Upper lobe of left lung (tissue), 6 donors: ENCODE measurements at places on chromosomes 12 and 14. TPM values are rescaled to one million over a fixed set of nuclear protein-coding genes. Genes with fewer than 3 reads are reported as not detected.

NRIP2 gene
- not detected for total RNA-seq

GUCY2C gene
- not detected for total RNA-seq

ZNF740 gene
- total RNA-seq = 21.0 TPM

PPP4R4 gene
- total RNA-seq = 6.3 TPM

PRH2 gene
- total RNA-seq = not detected

IFI27 gene
- total RNA-seq = 524 TPM

REM2 gene
- 1.0 TPM for total RNA-seq

CEP128 gene
- 5.7 TPM for total RNA-seq

KRT80 gene
- total RNA-seq = 3.1 TPM

TGM1 gene
- 17.8 TPM for total RNA-seq

TAMALIN gene
- 170 TPM for total RNA-seq

SLC17A8 gene
- 0.24 TPM for total RNA-seq

GALNT9 gene
- total RNA-seq = not detected

IQSEC3 gene
- total RNA-seq = 5.9 TPM

VPS29 gene
- total RNA-seq = 90.7 TPM

EML5 gene
- 10.5 TPM for total RNA-seq

PHETA1 gene
- 20.8 TPM for total RNA-seq

HHIPL1 gene
- 0.61 TPM for total RNA-seq

ACVRL1 gene
- 260 TPM for total RNA-seq

DHH gene
- total RNA-seq = 0.76 TPM

CD4 gene
- total RNA-seq = 27.1 TPM

UBE2N gene
- 42.7 TPM for total RNA-seq

OR6C2 gene
- not detected for total RNA-seq

ZBTB42 gene
- total RNA-seq = 24.8 TPM

IFNG gene
- 0.54 TPM for total RNA-seq

NUMB gene
- total RNA-seq = 126 TPM

FBXO21 gene
- 38.2 TPM for total RNA-seq

ZFYVE1 gene
- 22.5 TPM for total RNA-seq

LRP1-AS gene
- not detected for total RNA-seq

PPP1R1A gene
- total RNA-seq = 0.30 TPM

KIF26A gene
- total RNA-seq = 7.2 TPM

POTEM gene
- total RNA-seq = not detected

UNC119B gene
- 28.7 TPM for total RNA-seq

RHNO1 gene
- 9.4 TPM for total RNA-seq

NANOG gene
- not detected for total RNA-seq

MYL2 gene
- total RNA-seq = not detected

CBLN3 gene
- total RNA-seq = 3.3 TPM

TSPAN19 gene
- 0.76 TPM for total RNA-seq

RAD51B gene
- total RNA-seq = 10.6 TPM

HOXC12 gene
- not detected for total RNA-seq

AICDA gene
- total RNA-seq = not detected

CFAP54 gene
- total RNA-seq = 3.2 TPM

SLCO1C1 gene
- not detected for total RNA-seq

TMEM229B gene
- total RNA-seq = 8.5 TPM

AMIGO2 gene
- total RNA-seq = 23.5 TPM

GPRC5D gene
- total RNA-seq = not detected

TAS2R42 gene
- total RNA-seq = not detected

KCNK10 gene
- 0.13 TPM for total RNA-seq

PZP gene
- 2.0 TPM for total RNA-seq
